ENCODE measurements at places on chromosomes 5 and 9.

- DNase-seq, result no peak
Measured at GRCh38 chr5:122967625-122968024, 68.9 kb downstream of the PPIC start.

DNA sequence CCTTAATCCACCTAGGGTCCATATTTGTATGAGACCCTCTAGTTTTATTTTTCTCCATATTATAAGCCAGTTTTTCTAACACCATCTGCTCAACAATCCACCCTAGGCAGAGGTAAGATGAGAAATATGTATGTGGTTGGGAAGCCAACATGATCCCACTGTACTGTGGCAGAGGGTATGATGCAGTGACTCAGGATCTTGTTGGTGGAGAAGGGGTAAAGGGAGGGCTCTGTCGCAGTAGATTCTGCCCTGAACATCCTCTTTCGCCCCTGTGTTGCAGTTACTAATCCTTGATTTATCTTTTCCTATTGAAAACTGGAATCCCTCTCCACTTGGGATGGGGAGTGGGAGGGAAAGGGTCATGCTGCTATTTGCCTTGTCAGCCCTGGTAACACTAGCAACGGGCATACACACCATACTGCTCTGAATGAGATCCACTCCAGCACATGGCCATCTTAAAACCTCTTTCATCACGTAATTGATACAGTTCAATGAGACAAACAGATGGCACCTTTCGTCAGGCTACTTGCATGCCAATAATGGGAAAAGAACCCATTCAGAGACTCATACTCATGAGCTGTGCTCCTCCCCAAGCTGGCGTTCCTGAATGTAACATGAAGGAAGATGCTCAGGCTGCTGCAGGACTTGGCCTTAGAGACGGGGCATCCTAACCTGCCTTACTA lies 63.0 kb downstream of the ADAMTS12 start:
- no peak for DNase-seq

- no peak for DNase-seq
Measured at GRCh38 chr9:123164285-123164684, 104.1 kb downstream of the STRBP start.

DNA sequence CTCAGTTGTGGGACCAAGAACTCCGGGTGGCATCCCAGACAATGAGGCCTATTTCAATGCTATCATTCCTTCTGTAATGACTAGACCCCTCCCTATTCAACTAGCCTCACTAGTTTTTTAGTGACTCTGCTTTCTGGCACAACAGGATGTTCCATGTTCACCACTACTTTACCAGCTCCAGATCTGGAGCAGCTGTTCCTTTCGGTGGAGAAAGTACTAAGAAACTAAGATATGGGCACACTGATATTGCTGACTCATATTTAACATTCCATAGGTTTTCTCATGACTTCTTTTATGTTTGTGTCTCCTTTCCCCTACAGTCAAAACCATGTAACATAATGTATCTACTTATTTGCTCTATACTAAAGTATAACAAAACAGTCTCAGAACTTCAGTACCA lies 24.1 kb downstream of the IL33 start:
- DNase-seq, result peak; percentile 38

GRCh38 chr9:75962013-75962661 lies 71.7 kb downstream of the PCSK5 start:
- peak; percentile 32 for DNase-seq

GRCh38 chr5:59123595-59124561 lies 541.0 kb downstream of the RAB3C start:
- peak; percentile 28 for DNase-seq

DNA sequence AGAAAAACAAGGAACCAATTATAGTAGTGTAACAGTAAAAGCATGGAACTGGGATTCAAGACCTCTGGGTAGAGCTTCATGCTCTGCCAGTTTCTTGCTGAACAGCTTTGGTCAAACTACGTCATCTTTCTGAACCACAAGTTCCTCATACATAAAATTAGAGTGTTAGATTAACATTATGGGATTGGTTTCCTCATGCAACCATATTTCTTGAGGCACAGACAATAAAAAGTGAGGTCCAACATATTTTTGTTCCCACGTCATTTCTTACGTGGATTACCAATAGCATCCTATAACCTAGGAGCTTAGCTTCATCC lies 354.8 kb downstream of the TMEM232 start:
- no peak for DNase-seq

DNA sequence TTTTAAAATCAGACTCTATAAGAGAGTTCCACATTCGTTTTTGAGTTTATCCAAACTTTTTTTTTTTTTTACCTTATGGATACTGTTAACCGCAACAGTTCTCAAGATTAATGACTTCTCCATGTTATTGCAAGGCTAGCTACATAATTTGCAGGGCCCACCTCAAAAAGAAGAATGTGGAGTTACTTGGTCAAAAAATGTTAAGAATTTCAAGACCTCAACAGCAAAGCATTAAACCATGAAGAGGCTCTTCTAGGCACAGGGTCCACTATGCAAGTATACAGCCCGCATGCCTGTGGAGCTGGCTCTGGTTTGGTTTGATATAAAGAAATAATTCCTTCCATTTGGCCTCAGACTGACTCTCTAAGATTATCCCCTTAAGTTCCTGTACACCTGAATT lies 133.3 kb upstream of the TLX3 start:
- DNase-seq, result peak; percentile 5

GRCh38 chr9:93080406-93080805 lies 15.6 kb upstream of the CARD19 start:
- DNase-seq, result no peak

DNA sequence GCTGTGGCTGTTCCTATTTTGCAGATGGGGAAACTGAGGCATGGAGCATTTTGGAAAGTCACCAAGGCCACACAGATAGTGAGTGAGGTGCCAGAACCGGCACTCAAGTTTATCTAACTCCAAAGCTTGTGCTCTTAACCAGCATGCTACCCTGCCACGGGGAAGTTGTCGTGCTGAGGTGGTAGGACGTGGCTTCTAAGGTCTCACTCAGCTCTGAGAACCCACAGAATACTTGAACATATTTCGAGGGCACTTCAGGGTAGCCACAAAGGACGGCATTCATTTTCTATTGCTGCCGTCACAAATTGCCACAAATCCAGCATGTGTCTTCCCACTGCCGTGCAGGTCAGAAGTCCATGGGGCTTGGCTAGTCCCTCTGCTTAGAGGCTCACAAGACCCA lies 116.7 kb downstream of the OLFM1 start:
- DNase-seq, result no peak

DNA sequence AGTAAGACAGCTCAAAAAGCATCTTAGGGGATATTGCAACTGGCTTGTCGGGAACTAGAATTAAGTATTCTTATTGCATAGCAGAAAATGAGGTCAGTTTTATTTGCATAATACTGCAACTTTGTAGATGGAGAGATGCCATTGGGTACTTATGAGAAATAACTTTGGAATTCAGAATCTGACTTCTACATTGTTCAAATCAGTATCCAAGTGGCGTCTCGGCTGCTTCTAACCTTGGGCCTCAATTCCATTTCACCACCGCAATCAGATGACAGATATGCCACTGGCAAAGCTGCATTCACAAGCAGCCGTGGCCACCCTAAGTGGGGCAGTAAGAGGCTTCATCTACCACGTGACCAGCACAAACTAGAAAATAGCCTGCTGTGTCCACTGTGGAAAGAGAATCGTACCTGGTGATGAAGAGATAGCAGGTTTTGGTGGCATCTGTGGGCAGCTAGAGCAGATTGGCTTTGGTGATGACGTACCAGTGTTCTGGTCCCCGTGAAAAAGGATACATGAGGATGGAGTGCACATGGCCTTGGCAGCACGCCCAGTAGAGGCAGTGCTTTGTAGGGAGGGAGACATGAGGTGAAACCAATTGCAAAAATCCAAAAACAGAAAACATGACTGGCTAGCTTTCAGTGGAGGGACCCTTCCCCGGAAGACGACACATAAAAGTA lies 116.6 kb downstream of the KLHL3 start:
- DNase-seq, result peak; percentile 74

DNA sequence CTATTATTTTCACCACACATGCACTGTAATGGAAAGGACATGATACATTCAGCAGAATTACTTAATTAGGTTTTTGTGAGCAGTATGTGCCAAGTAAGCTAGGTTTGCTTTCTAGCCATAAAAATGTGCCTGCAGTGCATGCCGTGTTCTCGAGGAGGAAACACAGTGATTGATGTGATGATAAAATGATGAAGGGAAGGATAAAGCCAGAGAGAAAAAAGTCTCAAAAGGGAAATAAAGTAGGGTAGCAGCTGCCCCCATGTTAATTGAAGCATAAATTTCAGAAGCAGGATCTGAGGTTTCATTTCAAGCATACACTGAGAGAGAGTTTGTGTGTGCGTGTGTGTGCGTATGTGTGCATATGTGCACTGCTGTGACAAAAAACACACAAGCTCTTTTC lies 714.2 kb upstream of the C9orf72 start:
- no peak for DNase-seq

DNA sequence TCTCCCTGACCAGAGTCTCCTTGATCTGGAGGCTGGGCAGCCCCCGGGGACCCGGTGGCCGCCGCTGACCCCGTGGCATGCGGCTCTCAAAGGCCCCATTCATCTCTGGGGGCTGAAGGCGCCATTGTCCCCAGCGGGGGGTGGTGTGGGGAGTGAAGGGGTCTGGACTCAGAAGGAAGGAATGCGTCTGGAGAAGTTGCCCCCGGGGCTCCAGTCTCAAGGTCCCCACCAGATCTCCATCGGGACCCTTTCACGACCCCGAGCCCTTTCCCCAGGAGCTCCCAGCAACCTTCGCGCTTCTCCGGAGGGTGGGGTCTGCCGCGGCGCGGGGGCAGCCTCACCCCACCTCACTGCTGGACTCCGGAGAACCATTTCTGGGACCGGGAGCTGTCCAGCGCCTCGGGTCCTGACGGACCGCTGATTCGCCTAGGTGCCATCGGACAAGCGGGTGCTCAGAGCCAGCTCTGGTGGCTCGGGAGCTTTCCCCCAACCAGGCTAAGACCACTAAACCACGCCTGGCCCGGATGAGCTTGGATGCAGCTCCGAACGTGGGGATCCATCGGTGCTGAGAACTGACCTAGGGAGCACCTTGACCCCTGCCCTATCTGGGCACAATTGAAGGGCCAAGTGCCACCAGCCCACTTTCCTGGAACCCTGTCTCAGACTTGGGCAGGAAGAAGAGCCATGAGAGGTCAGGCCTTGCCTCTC lies 5.1 kb upstream of the PCDH1 start:
- DNase-seq, result peak; percentile 37

- no peak for DNase-seq
Measured at GRCh38 chr5:10505517-10506095, 58.3 kb upstream of the ANKRD33B start.

- no peak for DNase-seq
Measured at GRCh38 chr9:68482548-68482947, 58.1 kb downstream of the TMEM252 start.

GRCh38 chr9:120966013-120966369 lies 39.4 kb upstream of the TRAF1 start:
- no peak for DNase-seq

DNA sequence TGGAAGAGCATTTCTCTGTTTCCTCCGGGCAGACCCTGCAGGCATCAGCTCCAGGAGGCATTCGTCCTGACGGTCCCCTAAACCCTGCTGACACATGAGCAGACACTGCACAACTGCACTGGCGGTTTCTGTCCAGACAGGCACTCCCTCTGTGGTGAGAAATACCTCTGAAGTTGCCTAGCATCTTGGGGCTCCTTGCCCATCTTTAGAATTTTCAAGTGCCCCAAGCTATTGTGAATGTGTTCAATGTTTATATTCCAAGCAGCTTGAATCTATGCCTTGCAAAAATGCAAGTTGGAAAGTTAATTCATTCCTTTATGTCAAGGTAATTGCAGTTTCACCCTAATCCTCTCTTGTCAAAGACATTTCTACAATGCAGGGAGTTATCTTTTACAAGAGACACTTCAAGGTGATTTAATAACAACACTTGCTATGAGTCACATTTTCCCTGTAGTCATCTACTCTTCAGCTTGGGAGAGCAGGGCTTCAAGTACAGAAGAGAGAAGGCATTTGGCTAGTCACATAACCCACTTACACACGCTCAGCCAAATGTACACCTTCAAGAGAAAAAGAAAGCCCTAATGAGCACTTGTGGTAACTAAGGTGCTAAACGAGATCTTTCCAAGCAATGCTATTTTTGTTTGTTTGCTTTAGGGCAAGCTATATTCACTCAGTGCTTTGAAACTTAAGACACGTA lies 302.5 kb downstream of the MLLT3 start:
- peak; percentile 79 for DNase-seq

- peak; percentile 34 for DNase-seq
Measured at GRCh38 chr5:94903726-94904125, 285.3 kb downstream of the SLF1 start.

DNA sequence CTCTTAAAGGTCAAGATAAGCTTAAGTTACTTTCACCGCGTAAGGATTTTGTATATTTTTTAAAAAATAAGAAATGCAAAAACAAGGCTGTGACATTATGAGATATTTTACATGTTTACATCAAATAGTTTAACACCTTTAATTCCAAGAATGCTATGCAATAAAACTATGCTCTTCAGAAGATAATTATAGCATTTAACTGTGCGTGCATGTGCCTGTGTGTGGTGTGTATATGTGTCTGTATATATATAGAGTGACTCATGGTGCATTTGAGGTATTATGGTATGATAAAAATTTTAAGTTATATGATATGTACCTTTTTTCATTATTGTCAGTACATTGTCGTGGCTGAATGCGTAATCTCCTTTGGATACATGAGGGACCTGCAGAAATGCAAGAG lies 539.3 kb downstream of the PDE4D start:
- DNase-seq, result no peak

GRCh38 chr9:1918622-1919021 lies 96.5 kb upstream of the SMARCA2 start:
- no peak for DNase-seq

- DNase-seq, result peak; percentile 71
Measured at GRCh38 chr9:106697750-106698502, 165.0 kb upstream of the ZNF462 start.

GRCh38 chr5:30325795-30326194 lies 867.7 kb upstream of the CDH6 start:
- no peak for DNase-seq

DNA sequence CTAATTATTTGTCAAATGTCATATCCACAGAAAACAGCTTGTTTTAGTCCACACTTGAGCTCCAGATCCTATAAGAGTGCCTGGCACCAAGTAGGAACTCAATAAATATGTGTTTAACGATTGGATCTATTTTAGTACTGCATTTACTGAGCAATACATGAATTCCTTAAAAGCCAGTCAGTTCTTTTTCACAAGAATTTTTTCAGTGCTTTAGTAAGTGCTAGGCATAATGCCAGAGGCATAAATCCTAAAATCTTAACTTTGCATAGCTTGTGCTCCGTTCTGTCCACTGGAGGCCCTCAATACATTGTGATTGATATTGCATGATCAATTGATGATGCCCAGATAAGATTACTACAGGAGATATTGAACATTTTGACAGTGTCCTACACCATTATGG lies 67.3 kb upstream of the PCSK5 start:
- no peak for DNase-seq

- no peak for DNase-seq
Measured at GRCh38 chr9:110464321-110464720, 115.2 kb downstream of the SVEP1 start.
